ENCODE measurements at places on chromosomes 7 and 10. TPM values are rescaled to one million over a fixed set of nuclear protein-coding genes. Genes with fewer than 3 reads are reported as not detected.
A peak's percentile ranks its signal among the peaks of the same experiment; 100 is the strongest.

The RAB19 gene
- not detected for total RNA-seq

- no peaks in the 10 kb centered on the region for H3K36me3 ChIP-seq
- no peak overlapping the region for H3K4me3 ChIP-seq
- DNase-seq = no peak
These were observed 232.0 kb downstream of the MDFIC start for GRCh38 chr7:115153769-115154477.

- no peaks in the 10 kb centered on the region for H3K27me3 ChIP-seq
- DNase-seq = no peak
- H3K4me1 ChIP-seq = peaks cover 21% of the 10 kb centered on the region
- no peak overlapping the region for H3K27ac ChIP-seq
These were observed 3.6 kb downstream of the HELLS start for GRCh38 chr10:94549221-94549620.

DNA sequence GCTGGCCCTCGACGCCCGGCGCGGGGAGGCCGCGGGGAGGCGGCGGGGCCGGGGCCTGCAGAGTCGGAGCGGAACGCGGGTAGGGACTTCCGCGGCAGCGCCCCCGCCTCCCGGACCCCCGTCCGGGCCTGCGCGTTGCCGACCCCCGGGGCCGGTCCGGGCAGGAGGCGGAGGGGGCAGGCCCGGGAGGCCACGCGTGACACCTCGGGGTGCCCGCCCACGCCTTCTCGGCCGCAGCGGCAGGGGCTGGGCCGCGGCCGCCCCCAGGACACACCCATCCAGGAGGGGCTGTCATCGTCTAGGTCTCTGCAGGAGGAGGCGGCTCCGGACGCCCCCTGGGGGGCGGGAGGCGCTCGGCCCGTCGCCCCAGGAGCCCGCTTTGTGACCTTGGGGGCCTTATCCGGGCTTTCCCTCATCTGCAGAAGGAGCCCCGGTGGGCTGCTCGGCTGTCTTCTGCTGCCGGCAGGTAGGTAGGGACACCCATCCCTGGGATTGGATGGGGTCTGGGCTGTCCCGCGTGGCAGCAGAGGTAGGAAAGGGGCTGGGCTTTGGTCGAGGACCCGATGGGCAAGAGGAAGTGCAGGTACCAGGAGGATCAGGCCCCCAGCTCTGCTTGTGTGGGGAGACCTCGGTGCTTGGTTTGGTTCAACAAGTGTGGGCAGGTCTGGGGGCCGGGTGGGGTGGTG lies 569 bp downstream of the ZNF316 start:
- peak; percentile 70 for DNase-seq
- peaks cover 23% of the 10 kb centered on the region for H3K4me1 ChIP-seq
- H3K27me3 ChIP-seq = no peaks in the 10 kb centered on the region
- H3K4me3 ChIP-seq = peak overlapping the region; percentile 87
- H3K27ac ChIP-seq = peak overlapping the region; percentile 1
- H3K36me3 ChIP-seq = peaks cover 28% of the 10 kb centered on the region

GRCh38 chr7:141649865-141650634 lies 51.9 kb downstream of the DENND11 start:
- no peaks in the 10 kb centered on the region for H3K27me3 ChIP-seq
- peaks cover 17% of the 10 kb centered on the region for H3K36me3 ChIP-seq
- peak overlapping the region; percentile 35 for H3K27ac ChIP-seq

The ZNF804B gene
- not detected for total RNA-seq

DNA sequence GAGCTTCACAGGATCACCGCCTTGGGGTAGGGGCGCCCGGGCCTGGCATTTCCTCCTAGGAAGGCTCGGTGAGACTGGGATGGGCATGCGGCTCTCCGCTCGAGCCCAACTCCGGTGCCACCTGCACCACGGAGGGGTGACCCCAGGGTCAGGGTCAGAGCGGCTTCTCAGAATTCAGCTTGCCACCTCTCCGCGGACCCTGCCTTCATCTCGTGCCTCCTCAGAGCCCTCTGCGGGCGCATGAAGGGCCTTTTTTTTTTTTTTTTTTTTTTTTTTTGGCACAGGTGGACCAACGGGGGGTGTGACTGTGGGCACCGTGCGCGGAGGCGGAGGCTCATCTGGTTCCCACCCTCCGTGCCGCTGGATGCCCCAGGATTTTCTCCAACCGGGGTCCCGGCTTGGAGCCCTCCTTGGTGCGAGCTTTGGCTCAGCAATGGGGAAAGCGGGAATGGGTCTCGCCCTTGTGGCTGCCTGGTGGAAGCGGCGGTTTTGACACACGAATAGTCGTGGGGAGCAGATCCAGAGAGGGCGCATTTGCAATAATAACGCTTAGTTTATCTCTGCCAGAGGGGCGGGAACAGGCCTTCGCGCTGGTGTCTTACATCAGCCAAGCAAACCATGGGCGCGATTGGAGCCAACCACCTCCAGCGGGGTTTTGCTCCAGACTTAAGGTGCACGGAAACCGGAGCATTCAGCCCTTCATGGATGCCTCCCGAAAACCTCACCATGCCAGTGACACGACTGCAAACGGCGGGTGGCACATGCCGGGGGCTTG lies 5.0 kb upstream of the TNRC18 start:
- peak overlapping the region; percentile 84 for H3K4me3 ChIP-seq
- no peaks in the 10 kb centered on the region for H3K27me3 ChIP-seq
- peaks cover 8% of the 10 kb centered on the region for H3K36me3 ChIP-seq
- peak overlapping the region; percentile 99 for H3K27ac ChIP-seq
- peaks cover 31% of the 10 kb centered on the region for H3K4me1 ChIP-seq

The ASB10 gene
- not detected for total RNA-seq

- no peak overlapping the region for H3K4me3 ChIP-seq
- no peaks in the 10 kb centered on the region for H3K4me1 ChIP-seq
- no peaks in the 10 kb centered on the region for H3K36me3 ChIP-seq
- no peaks in the 10 kb centered on the region for H3K27me3 ChIP-seq
These were observed 49.3 kb upstream of the DAGLB start for GRCh38 chr7:6496842-6497636.

The CPED1 gene
- total RNA-seq = 58.7 TPM

DNA sequence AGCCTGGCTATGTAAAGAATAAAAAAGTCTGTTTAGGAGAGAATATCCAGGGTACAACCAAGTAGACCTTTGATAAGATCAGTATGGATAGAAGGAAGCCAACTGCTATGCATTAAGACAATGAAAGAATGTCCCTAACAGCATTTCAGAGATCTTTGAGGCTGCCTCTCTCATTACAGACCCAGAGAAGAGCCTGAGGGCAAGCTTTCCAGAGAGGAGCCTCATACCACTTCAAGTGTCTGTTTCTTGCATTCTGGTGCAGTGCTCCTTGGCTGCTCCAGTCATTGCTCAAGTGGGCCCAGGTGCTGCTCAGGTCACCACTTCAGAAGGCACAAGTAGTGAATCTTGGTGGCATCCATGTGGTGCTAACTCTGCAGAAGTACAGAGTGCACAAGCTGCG lies 514.0 kb downstream of the PLXDC2 start:
- no peak for DNase-seq
- H3K36me3 ChIP-seq = no peaks in the 10 kb centered on the region
- no peak overlapping the region for H3K27ac ChIP-seq
- H3K4me1 ChIP-seq = no peaks in the 10 kb centered on the region
- no peaks in the 10 kb centered on the region for H3K27me3 ChIP-seq

The ASZ1 gene
- total RNA-seq = not detected

The PARD3 gene
- 59.8 TPM for total RNA-seq

DNA sequence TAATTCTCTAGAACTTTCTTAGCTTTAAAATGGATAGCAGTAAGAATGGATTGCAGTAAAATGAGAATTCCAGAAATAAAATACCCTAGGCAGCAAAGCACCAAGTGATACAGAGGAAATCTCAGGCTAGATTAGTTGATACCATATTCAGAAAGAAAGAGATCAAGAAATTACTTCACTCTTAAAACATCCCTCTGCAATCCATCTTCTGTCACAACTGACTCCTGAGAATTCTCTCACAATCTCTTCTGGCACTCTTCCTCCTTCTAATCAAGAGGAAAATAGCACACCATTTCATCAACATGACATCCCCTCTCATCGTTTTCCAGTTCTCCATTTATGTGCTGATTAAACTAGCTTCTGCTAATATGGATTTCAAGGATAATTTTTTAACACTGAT lies 42.2 kb upstream of the LAMB1 start:
- H3K27me3 ChIP-seq = no peaks in the 10 kb centered on the region
- no peak overlapping the region for H3K27ac ChIP-seq

The OR2A42 gene
- total RNA-seq = not detected

GRCh38 chr10:129939416-129940275 lies 24.4 kb downstream of the EBF3 start:
- H3K4me1 ChIP-seq = no peaks in the 10 kb centered on the region
- no peak for DNase-seq
- H3K4me3 ChIP-seq = no peak overlapping the region

GRCh38 chr7:104604706-104605105 lies 276.3 kb downstream of the LHFPL3 start:
- no peaks in the 10 kb centered on the region for H3K36me3 ChIP-seq
- no peaks in the 10 kb centered on the region for H3K4me1 ChIP-seq
- no peak overlapping the region for H3K27ac ChIP-seq
- H3K27me3 ChIP-seq = no peaks in the 10 kb centered on the region

DNA sequence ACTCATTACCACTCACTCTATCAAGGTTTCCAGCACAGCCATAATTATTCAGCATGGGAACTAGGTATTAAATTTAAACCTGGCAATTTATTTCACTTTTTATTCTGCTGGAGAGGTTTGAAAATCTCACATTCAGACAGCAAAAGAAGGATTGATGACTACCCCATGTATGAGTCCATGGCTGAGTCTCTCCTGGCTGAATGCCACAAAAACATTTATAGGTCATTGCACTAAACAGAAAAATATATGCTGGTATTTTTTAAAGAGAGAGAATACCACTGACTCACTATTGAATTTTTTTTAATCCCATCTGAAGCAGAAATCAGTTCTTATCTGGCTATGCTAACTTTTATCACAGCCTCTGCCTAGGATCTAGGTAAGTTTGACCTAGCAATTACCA lies 336.3 kb downstream of the PPP1R3A start:
- no peak overlapping the region for H3K4me3 ChIP-seq
- DNase-seq = peak; percentile 5
- no peaks in the 10 kb centered on the region for H3K4me1 ChIP-seq
- H3K27me3 ChIP-seq = no peaks in the 10 kb centered on the region
- no peaks in the 10 kb centered on the region for H3K36me3 ChIP-seq
- no peak overlapping the region for H3K27ac ChIP-seq

GRCh38 chr7:79502151-79502550 lies 48.7 kb upstream of the MAGI2 start:
- no peaks in the 10 kb centered on the region for H3K4me1 ChIP-seq
- H3K27ac ChIP-seq = no peak overlapping the region
- no peak overlapping the region for H3K4me3 ChIP-seq
- no peaks in the 10 kb centered on the region for H3K36me3 ChIP-seq
- H3K27me3 ChIP-seq = no peaks in the 10 kb centered on the region

DNA sequence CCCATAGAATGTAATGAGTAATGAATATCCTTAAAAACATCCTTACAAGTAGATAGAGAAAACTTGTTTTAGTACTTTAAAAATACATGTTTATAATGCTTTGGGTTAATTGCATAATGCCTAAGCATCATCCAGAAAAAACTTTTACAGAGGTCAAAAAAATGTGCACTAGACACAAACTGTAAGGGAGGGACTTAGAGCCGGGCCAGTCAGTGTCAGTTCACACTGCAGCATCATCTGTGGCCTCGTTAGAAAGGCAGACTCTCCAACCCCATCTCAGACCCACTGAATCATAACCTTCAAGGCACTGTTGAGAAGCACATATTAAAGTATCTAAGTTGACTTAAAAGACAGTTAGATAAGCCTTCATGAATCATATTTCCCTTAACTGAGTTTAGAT lies 230.1 kb upstream of the PRPS1L1 start:
- peak; percentile 29 for DNase-seq
- H3K4me3 ChIP-seq = no peak overlapping the region
- H3K36me3 ChIP-seq = no peaks in the 10 kb centered on the region
- no peak overlapping the region for H3K27ac ChIP-seq

- peaks cover 100% of the 10 kb centered on the region for H3K36me3 ChIP-seq
- no peak overlapping the region for H3K27ac ChIP-seq
- no peak for DNase-seq
- no peaks in the 10 kb centered on the region for H3K4me1 ChIP-seq
These were observed 127.4 kb downstream of the TRRAP start for GRCh38 chr7:99005776-99006175.

DNA sequence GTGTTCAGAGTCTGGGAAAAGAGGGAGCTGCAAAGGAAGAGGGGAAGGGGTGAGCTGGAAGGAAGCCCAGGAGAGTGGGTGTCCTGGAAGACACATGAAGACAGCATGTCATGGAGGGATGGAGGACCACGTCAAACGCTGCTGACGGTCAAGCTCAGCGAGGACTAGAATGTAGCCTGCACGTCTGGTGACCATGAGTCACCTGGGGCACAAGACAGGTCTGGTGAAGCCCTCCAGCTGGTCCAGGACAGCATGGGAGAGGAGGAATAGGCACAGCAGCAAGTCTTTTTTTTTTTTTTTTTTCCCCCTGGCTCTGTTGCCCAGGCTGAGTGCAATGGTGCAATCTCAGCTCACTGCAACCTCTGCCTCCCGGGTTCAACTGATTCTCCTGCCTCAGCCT lies 19.6 kb upstream of the AMZ1 start:
- peaks cover 21% of the 10 kb centered on the region for H3K4me1 ChIP-seq
- no peaks in the 10 kb centered on the region for H3K27me3 ChIP-seq
- H3K36me3 ChIP-seq = no peaks in the 10 kb centered on the region

GRCh38 chr7:84237533-84238173 lies 43.1 kb upstream of the SEMA3A start:
- H3K27ac ChIP-seq = no peak overlapping the region
- H3K4me1 ChIP-seq = no peaks in the 10 kb centered on the region
- no peak for DNase-seq
- no peaks in the 10 kb centered on the region for H3K27me3 ChIP-seq
- H3K4me3 ChIP-seq = no peak overlapping the region

GRCh38 chr10:129755158-129755591 lies 208.9 kb downstream of the EBF3 start:
- no peak overlapping the region for H3K4me3 ChIP-seq
- no peaks in the 10 kb centered on the region for H3K4me1 ChIP-seq
- peak; percentile 17 for DNase-seq
- peaks cover 6% of the 10 kb centered on the region for H3K36me3 ChIP-seq
- H3K27ac ChIP-seq = no peak overlapping the region
- no peaks in the 10 kb centered on the region for H3K27me3 ChIP-seq

The HDAC9 gene
- total RNA-seq = 16.1 TPM

Measured in stomach (tissue), 19 donors.